Activated CD4-positive, CD25-positive, alpha-beta regulatory T cell (primary cell): ENCODE measurements at places on chromosomes 5 and 9.

DNA sequence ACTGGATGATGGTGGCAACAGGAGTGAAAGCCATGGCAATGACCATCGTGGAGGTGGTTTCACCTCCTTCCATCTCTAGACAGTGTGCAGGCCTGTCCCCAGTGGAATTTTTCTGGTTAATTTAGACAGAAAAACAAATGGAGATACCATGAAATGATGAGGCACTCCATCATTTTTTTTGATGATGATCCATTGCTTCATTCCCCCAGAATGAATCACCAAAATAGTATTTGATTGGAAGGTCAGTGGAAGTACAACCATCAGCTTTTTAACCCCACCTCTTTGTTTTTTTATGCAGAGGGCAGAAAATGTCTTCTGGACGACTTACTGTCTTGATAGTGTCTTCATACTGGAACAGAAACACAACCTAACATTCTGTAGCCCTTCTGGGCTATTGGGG is 42.6 kb upstream of the ADRA1B start:
- DNase-seq = no peak

GRCh38 chr5:149412783-149413476 is 33.8 kb upstream of the IL17B start:
- no peak for DNase-seq

- no peak for DNase-seq
Measured at GRCh38 chr9:69745716-69746437, 13.9 kb downstream of the PTAR1 start.

- no peak for DNase-seq
Measured at GRCh38 chr5:42825422-42826148, 13.9 kb upstream of the SELENOP start.

DNA sequence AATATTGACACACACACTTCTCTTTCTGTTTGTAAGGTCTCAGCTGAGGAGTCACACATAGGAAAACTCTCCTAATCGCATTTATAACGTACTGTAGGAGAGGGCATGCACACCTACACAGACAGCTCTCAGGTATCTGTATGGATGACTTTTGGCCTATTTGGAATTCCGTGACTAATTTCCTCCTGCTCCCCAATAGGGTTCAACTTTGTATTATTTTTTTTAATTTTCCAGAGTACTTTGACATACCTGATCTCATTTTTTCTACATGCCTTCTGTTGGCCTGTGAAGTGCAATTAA is 195.9 kb downstream of the ARHGAP26 start:
- no peak for DNase-seq

- DNase-seq = no peak
Measured at GRCh38 chr9:138059196-138059595, 181.6 kb downstream of the CACNA1B start.

- no peak for DNase-seq
Measured at GRCh38 chr5:179122411-179123108, 62.4 kb downstream of the ZNF354C start.

DNA sequence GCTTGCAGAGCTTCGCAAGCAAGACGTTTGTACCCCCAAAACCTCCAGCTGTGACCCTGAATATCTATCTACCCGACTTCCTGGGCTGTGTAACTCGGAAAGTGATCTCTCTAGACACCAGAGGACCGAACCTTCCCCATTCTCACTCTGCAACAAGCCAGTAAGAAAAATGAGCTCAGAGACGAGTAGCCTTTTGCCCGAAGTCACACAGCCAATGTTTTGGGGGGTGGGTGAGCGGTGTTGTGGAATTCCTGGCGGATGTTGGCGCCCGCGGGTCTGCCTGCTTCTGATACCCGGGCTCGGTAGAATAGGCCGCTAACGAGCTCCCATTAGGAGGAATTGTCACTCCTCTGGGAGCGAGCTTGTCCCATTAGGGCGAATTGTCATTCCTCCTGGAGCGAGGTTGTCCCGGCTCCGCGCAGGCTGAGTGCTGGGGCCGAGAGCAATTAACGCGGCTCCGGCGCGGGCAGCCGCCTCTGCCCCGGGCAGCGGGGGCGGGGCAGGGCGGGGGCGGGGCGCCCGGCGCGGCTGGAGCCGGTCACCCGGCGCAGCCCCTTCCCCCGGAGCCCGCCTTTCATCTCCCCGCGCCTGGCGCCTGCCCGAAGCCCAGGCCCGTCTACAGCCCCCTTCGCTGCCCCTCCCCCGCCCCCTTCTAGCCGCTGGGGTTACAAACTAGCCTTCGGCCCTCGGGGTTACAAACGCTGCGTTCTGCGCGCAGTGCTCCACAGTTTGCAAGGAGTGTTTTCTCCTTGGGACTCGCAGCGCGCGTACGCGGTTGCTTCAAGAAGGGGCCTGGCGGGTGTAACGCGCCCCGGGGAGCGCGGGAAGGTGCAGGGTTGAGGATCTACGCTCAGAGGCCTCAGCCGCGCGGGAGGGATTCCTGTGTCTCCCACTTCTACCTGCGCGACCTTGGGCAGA is 3.5 kb upstream of the MSX2 start:
- DNase-seq = no peak

DNA sequence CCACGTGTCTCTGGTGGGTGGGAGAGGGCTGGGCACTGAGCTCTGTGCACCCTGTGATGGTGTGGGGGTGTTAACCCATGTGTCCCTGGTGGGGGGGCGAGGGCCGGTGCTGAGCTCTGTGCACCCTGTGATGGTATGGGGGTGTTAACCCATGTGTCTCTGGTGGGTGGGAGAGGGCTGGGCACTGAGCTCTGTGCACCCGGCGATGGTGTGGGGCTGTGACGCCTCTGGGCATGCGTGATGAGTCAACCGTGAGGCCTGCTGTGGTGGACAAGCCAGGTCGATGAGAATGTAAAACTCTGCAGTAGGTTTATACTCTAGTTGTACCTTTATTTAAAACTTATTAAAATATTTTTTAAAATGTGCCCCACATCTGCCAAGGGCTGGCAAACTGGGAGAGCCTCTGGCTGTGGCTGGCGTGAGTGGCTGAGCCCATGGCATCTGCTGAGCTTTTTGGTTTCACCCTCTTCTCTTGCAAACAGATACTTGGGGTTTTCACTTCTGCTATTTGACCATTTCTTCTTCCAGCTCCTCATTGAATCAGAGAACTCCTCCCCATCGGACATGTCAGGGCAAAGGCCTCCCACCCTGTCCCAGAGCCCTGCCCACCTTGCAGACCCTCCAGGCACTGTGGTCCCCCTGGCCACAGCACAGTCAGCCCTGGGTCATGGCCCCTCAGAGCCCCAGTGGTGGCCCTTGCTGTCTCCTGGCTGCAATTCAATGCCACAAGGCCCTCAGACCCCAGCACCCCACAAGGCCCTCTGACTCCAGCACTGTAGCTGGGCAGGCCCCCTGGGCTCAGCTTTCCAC is 18.5 kb upstream of the EXOC3 start:
- no peak for DNase-seq

DNA sequence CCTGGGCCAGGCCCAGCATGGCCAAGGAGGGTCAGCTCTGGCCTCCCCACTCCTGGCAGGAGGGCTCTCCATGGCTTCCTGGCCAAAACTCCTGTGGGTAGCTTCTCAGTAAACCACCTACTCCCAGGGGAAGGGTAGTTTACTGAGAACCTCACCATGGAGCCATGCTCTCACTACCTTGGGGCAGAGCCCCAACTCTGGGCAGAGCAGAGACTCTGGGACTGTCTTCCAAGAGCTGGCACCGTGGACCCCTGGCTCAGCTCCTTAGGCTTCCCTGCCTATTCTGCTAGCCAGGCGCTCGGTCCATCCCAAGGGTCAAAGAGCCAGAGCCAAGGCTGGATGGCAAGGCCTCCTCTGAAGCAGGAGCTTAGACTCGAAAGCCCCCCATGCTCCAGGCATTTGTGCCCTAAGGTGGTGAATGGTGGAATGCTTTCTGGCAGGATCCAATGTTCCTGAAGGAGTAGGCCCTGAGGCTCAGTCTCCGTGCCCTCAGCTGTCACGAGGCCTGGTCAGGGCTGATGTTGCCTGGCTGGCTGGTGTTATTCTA is 19.6 kb downstream of the TCF7 start:
- no peak for DNase-seq

- no peak for DNase-seq
Measured at GRCh38 chr9:5364294-5365024, 24.8 kb upstream of the RLN1 start.

DNA sequence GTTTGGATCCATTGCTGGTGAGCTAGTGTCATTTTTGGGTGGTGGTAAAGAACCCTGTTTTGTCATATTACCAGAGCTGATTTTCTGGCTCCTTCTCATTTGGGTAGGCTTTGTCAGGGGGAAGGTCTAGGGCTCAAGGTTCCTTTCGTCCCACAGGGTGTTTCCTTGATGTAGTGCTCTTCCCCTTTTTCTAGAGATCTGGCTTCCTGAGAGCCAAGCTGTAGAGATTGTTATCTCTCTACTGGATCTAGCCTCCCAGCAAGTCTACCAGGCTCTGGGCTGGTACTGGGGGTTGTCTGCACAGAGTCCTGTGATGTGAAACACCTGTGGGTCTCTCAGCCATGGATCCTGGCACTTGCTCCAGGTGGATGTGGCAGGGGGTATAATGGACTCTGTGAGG is 145.9 kb downstream of the HINT1 start:
- no peak for DNase-seq

DNA sequence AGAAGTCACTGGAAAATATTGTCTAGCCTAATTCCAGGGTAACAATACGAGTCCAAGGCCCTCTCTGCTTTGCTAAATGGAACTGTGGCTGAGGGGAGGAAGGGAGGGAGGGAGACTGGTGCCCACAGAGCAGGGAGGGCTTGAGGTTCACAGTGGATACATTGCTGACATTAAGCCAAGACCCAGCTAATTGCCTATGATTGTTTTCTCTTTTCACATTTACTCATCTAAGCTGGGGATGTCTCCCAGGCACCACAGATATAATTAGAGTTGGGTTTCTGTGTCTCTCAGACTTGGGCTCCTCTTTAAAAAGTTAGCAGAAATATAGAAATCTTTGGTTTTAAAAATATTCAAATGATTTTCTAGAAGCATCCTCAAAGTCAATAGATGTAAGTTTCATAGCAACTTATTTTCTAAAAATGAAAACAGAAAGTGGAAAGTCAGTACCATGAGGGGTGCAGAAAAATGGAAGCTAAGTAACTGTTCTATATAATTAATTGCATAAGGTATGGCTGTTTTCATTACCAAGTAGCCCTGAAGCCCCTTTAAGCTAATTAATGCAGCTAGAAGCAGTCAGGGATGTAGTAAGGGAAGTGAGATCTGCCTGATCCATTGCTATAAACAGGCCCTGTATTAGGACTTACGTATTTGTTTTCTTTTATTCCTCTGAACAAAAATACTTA is 259.8 kb downstream of the NDUFS4 start:
- DNase-seq = no peak

DNA sequence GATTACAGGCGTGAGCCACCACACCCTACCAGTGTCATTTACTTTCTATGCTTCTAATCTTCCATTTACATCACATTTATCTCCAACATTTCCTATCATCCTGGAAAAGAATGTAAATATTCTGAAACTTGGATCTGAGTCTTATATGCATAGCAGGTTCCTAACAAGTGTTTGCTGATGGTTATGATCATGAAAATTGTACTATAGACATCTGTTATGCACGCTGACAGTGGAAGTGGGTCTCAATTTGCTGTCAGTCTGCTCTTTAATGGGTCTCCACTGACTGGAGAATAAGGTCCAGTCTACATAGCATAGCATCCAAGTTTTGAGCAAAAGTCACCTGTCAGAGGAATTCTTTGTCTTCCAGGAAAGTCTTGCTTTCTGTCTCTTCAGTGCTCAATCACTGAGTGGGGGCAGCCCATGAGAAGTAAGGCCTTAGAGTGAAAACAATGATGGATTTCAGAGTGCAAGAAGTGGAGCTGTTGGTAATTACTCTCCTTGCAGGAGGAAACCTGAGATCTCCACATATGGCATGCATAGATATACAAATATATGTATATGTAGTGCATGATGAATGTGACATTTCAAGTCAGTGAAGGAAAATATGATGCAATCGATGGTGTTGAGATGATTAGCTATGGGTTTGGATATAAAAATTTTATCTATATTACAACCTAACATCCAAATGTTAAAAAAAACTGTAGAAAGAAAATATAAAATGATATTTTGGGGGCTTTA is 29.2 kb upstream of the MSANTD3 start:
- DNase-seq = no peak

DNA sequence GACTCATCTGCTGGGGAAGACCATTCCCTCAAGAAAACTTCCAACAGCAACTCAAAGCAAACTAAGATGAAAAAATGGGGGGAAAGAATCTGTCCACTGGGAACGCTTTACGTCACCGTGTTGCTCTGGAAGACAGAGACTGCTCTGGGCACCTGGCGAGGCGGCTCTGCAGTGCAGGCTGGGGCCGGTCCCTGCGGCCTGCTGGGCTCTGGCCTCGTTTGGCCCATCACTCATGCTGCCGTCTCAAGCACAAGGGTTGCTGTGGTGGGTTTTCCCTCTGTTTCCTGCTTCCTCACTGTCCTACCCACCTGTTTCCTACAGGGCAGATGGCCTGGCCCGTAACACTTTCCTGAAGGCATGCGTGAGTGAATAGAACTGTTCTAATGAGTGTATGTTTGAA is 92.9 kb upstream of the OTULINL start:
- DNase-seq = no peak

GRCh38 chr9:122370303-122370702 is 521 bp upstream of the PTGS1 start:
- no peak for DNase-seq

- DNase-seq = no peak
Measured at GRCh38 chr5:42718591-42718990, 38.0 kb upstream of the CCDC152 start.

GRCh38 chr5:123709422-123709821 is 197.4 kb downstream of the CSNK1G3 start:
- no peak for DNase-seq

GRCh38 chr9:124626276-124626675 is 119.1 kb upstream of the NR5A1 start:
- DNase-seq = no peak

GRCh38 chr9:86669422-86669821 is 277.9 kb downstream of the GAS1 start:
- no peak for DNase-seq

DNA sequence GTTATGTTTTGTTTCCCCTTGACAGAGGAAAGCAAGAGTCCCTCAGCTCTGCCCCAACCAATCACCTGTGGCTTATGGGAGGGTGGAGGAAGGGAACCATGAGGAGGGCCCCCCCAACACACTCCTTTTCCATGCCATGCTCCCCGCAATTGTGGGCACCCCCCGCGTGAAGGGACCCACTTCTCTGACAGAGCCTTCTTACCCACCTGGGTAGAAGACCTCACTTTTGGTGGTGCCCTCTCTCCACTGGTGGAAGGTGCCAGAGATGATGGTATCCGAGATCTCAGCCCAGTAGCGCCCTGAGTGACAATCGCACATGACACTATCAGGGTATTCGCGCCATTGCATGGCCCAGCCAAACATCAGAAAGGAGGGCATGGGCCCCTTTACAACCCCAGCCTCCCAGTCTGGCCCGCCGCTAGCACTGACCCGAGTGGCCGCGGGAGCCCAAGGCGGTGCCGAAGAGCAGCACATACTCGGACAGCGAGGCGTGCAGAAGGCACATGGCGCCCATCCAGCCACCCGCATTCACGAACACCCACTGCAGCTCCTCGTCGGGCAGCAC is 714 bp downstream of the SIGMAR1 start:
- peak; percentile 18 for DNase-seq

GRCh38 chr5:38451074-38451725 is 105.2 kb downstream of the LIFR start:
- no peak for DNase-seq
